ENCODE measurements at places on chromosomes 2 and 18.

DNA sequence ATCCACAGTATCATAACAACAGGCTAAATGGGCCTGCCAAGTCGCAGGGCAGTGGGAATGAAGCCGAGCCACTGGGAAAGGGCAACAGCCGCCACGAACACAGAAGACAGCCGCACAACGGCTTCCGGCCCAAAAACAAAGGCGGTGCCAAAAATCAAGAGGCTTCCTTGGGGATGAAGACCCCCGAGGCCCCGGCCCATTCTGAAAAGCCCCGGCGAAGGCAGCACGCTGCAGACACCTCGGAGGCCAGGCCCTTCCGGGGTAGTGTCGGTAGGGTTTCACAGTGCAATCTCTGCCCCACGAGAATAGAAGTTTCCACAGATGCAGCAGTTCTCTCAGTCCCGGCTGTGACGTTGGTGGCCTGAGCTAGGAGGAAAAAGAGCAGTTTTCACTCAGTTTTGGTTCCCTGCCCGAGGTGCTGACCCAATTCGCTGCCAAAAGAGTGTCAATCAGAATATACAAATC is 32.2 kb downstream of the KCTD18 start:
- no peak for DNase-seq

DNA sequence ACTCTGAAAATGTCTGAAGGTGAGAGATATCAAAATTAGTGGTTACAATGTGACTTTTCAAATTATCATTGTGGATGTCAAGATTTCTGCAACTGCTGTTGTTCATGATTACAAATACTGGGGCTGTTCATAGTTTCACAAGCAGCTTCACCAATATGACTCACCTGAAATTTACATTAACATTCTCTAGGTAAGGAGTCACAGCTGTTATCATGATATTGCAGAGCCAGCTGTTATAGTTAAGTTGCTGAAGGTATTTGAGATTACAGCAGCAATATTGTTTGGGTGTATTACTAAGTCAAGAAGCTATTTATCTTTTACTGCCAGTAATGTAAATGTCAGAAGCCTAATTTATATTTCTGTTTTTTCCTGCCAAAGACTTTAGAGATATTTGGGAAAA is 140.0 kb downstream of the MC4R start:
- no peak for DNase-seq

DNA sequence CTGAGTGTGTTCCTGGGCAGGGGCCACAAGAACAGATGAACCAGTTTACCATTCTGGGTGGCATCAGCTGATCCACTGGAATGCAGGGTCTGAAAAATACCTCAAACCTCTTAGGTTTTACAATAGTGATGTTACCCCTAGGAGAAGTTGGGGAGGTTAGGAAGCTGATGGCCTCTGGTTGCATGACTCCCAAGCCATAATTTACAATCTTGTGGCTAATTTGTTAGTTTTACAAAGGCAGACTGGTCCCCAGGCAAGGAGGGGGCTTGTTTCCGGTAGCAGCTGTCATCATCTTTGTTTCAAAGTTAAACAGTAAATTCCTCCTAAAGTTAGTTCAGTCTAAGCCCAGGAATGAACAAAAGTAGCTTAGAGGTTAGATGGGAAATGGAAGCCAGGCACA is 113.8 kb upstream of the SLC38A11 start:
- DNase-seq, result no peak

DNA sequence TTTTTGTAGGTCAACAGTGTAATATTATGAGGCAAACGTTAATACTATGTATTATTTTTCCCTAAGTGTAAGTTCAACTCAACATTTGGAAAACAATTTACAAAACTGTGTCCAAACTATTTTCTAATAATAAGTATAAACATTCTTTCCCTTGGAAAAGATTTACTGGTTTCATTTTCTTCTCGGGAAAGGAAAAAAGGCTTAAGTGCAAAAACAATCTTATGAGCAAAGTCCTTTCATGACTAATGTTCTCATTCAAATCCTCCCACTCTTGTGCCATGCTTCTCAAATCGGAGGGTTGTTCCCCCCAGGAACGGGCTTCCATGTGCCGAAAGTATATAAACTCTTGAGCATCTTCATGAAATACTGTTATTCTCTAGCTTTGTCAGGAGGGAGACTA is 19.8 kb upstream of the L3MBTL4 start:
- DNase-seq, result no peak

GRCh38 chr18:79856119-79857007 is 58.6 kb downstream of the KCNG2 start:
- DNase-seq, result no peak

GRCh38 chr2:190105554-190105953 is 43.0 kb upstream of the MSTN start:
- no peak for DNase-seq

DNA sequence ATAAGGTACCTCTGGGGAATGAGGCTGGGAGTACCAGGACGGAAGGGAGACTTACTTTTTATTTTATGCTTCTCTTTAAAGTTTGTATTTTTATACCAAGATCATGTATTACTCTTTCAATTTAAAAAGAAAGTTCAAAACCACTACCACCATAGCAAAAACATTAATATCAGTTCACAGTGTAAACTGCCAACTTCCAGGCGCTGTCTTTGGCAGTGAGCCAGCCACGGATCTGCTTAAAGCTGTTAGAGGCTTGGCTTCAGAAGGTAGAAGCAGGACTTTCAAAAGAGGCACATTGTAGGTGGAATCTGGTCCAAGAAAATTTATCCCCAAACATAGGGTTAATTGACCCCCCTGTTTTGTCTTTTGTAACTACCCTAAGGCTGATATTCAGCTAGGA is 74.8 kb downstream of the B3GNT2 start:
- no peak for DNase-seq

DNA sequence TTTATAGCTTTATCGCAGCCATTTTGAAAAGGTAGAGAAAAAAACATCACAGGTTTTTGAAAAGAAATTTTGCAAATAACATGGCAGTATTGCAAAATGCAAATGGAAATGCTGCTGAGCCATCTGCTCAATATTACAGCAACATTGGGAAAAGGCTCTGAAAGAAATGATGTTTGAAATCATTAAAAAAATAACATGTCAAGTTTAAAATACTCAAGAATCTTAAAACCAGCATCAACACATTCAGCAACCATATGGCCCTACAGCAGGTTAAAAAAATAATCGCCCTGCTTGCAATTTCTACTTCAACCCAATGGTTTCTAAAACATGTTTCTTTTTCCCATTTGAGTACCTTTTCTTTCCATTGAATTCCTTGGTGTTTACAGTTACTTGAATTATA is 289.4 kb downstream of the AFF3 start:
- DNase-seq, result no peak

GRCh38 chr2:236984046-236984445 is 101.6 kb upstream of the COPS8 start:
- DNase-seq, result no peak

DNA sequence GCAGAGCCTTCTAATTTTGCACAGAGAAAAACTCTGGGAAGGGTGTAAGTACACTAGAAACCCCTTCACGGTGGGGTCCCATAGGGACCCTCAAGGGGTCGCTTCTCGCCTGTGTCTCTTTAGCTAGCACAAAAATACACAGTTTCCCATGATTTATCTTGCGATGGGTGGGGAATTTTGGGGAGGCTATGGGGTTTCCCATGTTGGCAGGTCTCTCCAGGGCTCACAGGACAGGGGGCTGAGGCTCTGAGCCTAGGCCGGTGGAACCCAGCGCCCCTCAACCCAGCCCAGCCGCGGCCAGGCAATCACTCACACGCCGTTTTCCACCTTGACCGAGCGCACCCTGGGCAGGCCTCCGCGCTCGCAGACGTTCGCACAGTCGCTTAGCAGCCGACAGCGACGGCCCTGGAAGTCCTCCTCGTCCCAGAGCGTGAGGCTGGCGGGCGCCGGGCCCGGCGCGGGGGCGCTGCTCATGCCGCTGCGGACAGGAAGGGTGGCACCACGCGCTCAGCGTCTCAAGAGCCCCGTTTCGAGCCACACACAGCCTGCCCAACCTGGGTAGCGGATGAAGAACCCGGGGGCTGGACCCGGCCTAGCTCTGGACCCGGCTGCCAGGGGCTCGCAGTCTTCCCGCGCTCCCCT is 398 bp downstream of the CRYBA2 start:
- no peak for DNase-seq

DNA sequence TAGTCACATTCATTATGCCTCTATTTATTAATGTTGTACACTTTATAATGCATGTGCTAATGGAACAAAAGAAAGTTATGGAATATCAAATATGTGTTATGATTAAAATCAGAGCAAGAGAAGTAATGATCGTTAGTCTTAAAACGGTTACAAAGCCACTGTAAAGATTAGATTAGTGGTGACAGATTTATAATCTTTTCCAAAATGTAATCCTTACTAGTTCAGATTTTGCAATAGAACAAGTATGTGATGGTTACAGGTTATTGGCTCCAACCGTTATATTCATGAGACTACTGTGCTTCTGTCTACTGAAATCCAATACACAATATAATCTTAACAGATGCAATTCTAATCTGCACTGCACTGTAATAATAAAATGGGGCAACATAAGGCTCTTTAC is 180.6 kb downstream of the ZNF521 start:
- no peak for DNase-seq

DNA sequence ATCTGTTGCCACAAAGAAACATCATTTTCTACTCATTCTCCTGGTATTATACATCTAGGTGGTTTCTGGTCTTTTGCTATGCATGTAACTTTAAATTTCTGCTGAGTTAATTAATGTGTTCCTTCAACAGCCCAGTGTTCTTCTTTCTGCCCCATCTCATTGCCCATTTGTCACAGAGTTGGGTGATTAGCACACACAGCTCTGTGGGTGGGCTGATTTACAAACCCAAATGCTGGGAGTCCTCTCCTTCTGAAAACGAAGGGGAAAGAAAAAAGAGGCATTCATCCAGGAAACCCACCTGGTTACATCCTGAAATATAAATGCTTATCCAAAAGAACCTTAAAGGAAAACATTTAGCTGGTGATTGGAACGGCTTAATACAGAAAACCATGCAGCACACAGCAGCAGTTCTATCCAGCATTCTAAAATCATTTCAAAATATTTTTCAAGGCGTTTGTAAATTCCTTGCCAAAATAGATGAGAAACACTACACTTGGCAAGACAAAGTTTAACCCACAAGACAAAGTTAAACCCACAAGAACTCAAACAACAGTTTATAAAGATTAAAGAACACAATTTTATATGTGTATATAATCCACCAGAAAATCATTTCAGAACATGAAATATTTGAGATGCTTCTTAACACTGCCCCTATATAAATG is 177.9 kb downstream of the ANTXR1 start:
- DNase-seq, result no peak

DNA sequence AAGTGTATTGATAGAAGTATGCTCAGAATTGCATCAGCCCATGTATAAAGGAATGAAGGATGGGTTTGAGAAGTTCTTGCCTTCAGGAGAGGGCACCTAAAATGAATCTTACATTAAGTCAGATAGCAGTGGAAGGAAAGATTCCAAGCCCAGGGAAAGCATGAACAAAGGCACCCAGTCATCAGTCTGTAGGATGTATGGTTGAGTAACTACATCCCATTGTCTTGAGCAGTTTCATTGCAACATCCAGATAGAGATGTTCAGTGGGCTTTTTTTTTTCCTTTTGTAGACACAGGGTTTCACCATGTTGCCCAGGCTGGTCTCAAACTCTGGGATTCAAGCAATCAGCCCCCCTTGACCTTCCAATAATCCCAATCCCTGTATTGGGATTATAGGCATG is 80.7 kb downstream of the ARHGAP28 start:
- DNase-seq, result no peak

- no peak for DNase-seq
Measured at GRCh38 chr18:8943900-8944870, 158.3 kb upstream of the NDUFV2 start.

DNA sequence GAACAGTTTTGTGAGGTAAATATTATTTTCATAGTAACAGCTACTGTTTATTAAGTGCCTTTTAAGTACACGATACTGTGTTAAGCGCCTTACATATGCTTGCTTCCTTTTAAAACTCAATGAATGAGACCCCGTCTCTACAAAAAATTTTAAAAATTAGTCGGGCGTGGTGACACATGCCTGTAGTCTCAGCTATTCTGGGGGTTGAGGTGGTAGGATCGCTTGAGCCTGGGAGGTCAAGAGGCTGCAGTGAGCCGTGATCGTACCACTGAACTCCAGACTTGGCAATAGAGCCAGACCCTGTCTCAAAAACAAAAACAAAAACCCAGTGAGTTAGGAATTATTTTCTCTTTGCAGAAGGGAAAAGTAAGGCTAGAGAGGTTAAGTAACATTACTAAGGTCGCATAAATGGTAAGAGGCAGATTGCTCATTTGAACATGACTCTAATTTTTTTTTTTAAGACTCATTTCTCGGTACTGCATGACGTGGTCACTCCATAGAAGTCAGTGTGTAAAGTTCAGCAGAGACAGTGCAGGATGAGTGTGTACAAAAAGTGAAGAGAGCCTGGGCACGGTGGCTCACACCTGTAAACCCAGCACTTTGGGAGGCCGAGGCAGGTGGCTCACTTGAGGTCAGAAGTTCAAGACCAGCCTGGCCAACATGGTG is 1.1 kb downstream of the METAP1D start:
- DNase-seq, result no peak

- DNase-seq, result peak; percentile 47
Measured at GRCh38 chr18:8375249-8375648, 234.0 kb upstream of the RAB12 start.

GRCh38 chr2:56753182-56753581 is 569.4 kb downstream of the CCDC85A start:
- DNase-seq, result no peak

- DNase-seq, result no peak
Measured at GRCh38 chr2:84481702-84482101, 22.6 kb upstream of the SUCLG1 start.

- no peak for DNase-seq
Measured at GRCh38 chr2:157480182-157480961, 36.5 kb upstream of the CYTIP start.

GRCh38 chr2:20487392-20488174 is 40.7 kb downstream of the RHOB start:
- no peak for DNase-seq

DNA sequence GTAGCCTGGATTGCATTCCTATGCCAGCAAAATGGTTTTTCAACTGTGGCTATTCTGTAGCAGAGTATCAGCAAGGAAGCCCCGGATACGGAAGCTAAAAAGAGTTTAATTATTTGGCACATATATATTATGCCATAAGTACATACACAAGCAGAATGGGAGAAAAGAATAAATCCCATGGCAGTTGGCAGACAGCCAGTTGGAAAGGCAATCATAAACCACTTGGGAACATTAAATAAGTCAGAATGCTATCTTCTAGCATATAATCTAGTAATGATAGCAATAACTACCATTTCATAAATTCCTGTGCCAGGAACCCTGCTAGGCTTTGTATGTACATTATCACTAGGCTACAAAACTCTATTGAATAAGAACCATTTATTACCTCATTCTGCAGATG is 26.0 kb downstream of the GALNT5 start:
- DNase-seq, result peak; percentile 59
